ENCODE measurements at places on chromosomes 11 and 22.

DNA sequence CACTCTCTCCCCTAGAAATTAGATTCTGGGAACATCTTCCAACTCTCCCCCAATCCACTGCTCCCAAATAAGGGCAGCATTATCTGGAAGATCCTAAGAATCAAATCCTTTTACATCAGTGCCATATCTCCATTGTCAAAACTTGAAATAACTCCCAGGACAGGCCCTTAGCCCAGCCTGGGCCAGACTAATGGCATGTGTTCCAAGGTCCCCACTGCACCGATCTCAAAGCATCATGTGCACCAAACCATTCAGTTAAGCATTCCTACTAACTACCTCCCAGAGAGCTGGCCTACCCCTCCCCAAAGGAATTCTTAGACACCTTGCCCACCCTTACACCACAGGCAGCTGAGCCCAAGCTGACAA is 44.2 kb upstream of the POU2AF1 start:
- no peak for DNase-seq

DNA sequence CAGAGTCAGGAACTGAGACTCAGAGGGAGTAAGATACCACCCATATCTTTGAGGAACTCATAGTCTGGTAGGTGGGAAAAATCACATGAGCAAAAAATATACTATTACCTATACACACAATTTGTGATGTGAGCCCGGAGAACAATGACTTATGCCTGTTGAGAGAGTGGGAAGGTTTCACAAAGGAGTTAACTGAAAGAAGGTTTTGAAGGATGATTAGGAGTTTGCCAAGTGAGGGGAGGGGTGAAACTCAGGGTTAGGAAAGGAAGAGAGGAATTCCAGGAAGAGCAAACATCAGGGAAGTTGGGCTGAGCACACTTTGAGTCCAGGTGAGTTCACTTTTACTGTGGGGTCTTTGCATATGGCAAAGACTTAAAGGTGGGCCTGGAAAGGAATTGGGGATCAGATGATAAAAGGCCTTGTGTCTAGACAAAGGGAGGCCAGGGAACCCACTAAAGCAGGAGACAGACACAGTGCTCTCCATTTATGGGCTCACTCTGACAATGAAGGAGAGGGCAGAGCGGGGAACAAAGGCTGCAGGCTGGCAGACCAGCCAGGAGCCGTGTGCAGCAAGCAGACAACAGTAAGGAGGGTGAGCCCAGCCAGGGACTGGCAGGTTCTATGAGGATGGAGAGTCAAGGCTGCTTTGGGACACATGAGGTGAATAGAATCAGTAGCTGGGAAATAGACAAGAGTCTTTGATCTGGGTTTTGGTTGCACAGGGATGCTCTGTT is 33.1 kb downstream of the TSPAN18 start:
- DNase-seq = no peak

GRCh38 chr11:31558001-31558400 is 48.4 kb downstream of the ELP4 start:
- no peak for DNase-seq

DNA sequence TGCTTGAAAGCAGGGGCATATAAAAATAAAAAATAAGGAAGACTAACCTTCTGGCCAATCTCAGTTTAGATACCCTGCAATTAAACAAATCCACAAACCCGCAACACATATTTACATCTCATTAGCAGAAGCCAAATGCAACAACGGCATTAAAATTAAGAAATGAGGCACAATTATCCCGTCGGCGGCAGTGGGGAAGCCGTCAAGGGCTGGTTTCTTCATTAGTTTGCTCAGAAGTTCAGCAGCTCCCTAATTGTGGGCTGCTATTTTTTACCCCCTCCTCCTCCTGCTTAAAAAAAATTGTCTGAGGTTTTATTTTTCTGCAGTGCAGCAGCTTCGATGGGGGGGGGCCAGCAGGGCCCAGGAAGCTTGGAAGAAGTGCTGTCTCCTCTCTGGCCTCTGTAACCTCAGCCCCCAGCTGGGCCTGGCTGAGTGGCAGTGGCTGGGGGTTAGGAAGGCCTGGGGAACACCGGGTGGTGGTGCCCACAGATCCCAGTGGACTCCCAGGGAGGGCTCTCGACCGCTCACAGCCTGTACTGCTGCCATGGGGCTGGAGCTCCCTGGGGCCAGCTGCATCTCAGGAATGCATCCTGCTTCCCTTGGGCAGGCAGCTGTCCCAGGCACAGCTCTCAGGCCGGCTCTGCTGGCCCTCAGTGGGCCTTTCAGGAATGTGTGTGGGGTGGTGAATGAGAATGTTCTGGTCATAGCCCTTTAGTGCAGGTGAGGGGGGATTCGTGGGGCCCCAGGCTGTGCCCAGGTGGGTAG is 148.7 kb upstream of the B3GAT1 start:
- no peak for DNase-seq

DNA sequence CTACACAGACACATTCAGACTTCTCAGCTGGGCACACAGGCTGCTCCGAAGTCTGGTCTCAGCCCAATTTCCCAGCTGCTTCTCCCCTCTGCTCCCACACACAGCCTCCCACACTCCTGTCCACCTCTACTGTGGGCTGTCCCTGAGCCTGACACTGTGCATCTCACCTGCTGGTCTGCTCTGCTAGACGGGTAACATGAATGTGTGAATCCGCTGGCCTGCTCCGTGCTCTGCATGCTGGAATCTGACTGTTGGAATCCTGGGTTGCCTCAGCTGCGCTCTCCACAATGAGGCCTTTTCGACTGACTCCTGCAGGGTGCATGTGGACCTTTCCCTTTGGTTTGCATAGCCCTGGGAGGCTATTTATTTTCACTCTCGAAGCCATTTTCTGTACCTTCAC is 489.5 kb upstream of the B3GAT1 start:
- no peak for DNase-seq

GRCh38 chr11:121767433-121767832 is 314.7 kb upstream of the SORL1-AS1 start:
- no peak for DNase-seq

DNA sequence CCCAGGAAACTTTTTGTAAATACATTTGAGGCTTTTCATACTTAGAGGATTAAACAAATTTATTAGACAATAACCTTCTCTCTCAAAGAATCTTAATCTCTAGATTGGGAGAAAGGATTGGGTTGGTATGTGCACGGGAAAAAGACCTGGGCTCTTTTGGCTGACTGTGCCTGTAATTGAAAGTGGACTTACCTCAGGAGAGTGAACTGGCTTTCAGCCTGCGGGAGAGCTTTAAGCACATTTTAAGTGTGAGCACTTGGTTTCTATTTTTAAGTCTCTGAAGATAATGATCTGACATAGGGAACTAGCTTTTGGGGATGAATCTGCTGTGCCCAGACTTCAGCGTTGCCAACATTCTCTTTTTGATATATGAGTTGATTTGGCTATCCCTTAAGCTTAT is 35.8 kb downstream of the UVRAG start:
- DNase-seq = no peak

GRCh38 chr11:69000391-69000790 is 12.7 kb downstream of the MRGPRF start:
- no peak for DNase-seq

DNA sequence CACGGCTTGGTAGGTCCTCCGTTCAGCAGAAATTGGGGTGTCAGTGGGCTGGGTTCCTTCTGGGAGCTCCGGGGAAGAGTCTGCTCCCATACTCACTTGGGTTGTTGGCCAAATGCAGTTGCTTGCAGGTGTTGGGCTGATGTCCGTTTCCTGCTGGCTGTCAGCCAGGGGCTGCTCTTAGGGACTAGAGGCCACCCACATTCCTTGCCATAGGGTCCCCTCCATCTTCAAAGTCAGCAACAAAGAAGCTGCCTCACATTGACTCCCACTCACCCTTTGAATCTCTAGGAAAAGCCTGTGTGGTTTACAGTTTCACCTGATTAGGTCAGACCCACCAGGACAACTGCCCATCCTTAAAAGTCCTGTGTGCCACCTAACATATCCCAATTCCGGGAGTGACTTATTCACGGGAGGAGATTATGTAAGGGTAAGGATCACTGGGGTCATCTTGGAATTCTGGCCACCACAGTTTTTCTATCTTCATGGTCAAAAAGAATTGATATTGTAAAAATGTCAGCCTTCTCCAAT is 43.0 kb downstream of the TPCN2 start:
- no peak for DNase-seq

DNA sequence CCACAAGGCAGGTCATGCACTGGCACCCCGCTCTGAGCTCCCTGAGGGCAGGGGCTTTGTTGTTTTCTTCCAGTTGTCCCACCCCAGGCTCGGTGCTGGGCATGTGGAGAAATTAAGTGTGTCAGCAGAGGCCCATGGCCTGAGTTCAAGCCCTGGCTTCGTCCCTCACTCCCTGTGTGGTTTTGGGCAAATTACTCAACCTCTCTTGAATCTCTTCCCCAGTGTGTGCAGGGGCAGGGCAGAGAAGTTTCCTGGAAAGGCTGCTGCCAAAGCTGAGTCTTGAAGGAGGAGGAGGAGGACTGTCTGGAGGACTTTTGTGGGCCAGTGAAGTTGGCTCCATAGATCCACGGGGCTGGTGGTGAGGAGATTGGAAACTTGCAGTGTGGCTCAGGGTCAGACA is 138.1 kb upstream of the E2F8 start:
- DNase-seq = no peak

GRCh38 chr11:93188726-93189125 is 9.1 kb downstream of the SLC36A4 start:
- no peak for DNase-seq

DNA sequence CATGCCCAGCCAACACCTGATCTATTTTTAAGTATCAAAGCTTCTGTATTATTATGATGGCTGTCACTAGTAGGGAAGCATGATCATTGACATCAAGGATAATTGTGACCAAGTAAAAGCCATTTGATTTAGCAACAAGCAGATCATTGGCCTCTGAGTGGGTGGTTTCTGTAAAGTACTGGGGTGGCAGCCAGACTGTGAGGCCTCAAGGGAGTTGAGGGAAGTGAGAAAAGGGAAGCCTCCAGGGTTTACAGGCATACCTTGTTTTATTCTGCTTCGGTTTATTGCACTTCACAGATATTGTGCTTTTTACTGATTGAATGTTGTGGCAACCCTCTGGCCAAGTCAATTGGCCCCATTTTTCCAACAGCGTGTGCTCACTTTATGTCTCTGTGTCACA is 60.1 kb downstream of the PRR5L start:
- DNase-seq = no peak

DNA sequence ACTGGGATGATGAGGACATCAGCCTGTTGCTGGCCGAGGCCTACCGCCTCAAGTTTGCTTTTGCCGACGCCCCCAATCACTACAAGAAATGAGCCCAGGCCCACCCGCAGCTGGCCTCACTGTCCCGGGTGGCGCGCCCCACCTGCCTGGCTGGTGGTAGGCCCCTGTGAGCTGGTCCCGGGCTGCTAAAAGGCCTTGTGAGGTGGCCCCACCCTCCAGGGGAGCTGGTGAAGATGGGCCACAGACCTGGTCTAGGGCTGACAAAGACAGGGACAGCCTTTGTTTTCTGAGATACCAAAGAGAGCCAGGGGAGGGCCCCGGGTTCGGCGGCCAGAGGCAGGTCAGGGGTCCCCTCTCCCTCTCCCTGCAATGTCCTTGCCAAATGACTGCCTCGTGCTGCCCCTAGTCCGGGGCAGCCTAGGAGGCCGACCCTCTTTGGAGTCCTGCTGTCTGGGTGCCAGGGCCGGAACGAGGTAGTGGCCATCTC is 411.1 kb downstream of the TBC1D22A start:
- no peak for DNase-seq

- DNase-seq = no peak
Measured at GRCh38 chr22:37930270-37930951, 23.0 kb downstream of the C22orf23 start.

- no peak for DNase-seq
Measured at GRCh38 chr11:17434108-17434507, 42.5 kb downstream of the ABCC8 start.

DNA sequence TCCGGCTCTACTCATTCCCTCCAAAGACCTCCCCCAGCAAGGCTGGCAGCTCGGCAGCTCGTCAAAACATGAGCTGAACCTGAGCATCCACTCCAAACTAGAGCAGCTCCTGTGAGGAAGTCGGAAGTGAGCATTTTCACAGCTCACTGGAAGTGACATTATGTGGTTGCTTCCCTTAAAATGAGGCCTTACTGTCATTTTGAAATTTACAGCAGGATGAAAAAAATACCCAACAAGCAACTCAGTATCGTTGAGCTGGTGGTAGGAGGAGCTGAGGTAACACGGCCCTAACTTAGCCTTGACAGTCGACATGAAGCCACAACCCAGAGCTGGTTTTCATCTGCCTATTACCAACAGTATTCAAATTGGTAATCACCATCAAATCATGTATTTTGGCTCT is 38.0 kb upstream of the ARFGAP3 start:
- DNase-seq = no peak

DNA sequence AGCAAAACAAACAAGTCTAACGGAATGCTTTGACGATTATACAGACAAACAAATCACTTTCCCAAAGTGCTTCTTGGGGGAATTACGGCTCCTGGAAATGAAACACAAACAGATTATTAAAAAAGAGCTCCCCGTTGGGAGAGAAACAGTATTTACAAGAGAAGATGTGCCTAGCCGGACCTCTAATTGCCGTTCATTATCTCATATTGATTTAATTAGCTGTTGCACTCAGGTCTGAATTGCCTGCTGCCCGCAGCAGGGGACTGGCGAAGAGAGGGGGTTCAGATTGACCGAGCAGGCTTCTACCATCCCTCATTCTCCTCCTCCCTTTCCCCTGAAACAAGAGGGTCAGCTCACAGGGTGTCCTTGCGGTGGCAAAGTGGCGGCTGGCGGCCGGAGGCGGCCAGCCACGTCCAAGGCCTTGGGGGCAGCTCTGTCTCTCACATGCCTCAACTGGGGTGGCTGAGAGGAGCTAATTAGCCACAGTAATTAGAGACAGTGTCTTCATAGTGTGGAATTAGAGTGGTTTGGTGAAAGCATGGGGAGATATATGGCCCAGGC is 295.1 kb downstream of the MIAT start:
- DNase-seq = no peak

GRCh38 chr11:108854346-108854745 is 189.5 kb downstream of the DDX10 start:
- DNase-seq = no peak

GRCh38 chr11:3090096-3090901 is 33.1 kb upstream of the CARS1 start:
- DNase-seq = no peak

DNA sequence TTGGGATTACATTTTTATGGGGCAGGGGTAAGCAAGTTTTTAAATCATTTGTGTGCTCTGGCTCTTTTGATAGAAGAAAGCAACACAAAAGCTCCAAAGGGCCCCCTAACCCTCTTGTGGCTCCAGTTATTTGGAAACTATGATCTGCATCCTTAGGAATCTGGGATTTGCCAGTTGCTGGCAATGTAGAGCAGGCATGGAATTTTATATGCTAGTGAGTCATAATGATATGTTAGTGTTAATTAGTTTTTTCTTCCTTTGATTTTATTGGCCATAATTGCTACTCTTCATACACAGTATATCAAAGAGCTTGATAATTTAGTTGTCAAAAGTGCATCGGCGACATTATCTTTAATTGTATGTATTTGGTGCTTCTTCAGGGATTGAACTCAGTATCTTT is 10.1 kb downstream of the RAG1 start:
- no peak for DNase-seq

- DNase-seq = no peak
Measured at GRCh38 chr11:4699697-4700435, 2.2 kb upstream of the OR51E2 start.

- DNase-seq = no peak
Measured at GRCh38 chr22:27311698-27312550, 489.6 kb downstream of the MN1 start.
